ENCODE measurements at places on chromosomes 2 and 18.
A peak's percentile ranks its signal among the peaks of the same experiment; 100 is the strongest.

DNA sequence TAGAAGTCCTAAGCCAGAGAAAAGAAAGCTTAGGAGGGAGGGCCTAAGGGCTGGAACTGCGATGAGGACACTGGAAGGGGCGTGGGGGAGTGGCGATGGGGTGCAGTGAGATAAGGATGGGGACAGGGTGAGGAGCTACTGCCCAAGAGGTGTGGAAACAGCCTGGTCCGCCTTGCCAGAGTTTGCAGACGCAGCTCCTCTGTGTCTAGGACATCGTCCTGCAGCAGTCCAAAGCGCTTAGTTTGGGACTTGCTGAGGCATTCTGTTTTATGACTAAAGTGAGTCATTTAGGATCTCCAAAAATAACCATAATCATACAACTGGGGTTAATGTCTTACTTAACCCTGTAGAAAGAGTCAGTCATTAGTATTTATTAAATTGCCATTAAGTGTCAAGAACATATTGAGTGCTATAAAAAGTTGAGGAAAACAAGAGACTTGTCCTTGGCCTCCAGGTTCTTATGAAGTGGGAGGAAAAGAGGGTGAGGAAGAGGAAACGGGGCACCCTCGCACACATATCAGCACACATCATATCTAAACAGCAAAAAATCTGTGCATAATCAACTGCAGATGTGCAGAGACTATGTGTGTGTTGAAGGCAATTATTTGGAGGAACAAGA is 74.8 kb downstream of the CDK15 start:
- DNase-seq = peak; percentile 95

DNA sequence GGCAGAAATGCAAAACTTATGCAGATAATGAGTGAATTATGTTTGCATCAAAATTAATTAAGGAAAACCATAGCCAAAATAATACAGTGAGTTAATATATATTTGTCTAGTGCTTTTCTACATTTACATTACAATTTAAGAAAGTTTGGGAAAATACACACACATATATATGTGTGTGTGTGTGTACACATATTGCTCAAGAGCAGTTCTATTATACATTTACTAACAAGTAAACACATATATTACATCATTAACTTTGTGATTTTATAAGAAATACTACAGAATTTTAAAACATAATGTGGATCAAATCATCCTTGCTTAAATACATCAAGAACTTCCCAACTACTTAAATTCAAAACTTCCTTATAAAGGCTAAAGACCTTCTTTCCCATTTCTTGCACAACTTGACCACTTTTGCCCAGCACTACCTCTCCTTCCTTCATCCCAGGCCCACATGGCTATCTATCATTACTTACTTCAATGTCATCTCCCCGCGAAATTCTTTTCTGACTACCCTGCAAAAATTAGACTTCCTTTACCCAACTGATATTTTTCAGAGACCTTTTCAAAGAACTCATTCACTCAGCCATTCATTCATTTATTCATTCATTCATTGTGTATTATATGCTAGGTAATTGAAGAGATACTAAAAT is 68.4 kb downstream of the COL5A2 start:
- DNase-seq = no peak

GRCh38 chr2:41598161-41598894 is 449.5 kb upstream of the PKDCC start:
- peak; percentile 46 for DNase-seq

DNA sequence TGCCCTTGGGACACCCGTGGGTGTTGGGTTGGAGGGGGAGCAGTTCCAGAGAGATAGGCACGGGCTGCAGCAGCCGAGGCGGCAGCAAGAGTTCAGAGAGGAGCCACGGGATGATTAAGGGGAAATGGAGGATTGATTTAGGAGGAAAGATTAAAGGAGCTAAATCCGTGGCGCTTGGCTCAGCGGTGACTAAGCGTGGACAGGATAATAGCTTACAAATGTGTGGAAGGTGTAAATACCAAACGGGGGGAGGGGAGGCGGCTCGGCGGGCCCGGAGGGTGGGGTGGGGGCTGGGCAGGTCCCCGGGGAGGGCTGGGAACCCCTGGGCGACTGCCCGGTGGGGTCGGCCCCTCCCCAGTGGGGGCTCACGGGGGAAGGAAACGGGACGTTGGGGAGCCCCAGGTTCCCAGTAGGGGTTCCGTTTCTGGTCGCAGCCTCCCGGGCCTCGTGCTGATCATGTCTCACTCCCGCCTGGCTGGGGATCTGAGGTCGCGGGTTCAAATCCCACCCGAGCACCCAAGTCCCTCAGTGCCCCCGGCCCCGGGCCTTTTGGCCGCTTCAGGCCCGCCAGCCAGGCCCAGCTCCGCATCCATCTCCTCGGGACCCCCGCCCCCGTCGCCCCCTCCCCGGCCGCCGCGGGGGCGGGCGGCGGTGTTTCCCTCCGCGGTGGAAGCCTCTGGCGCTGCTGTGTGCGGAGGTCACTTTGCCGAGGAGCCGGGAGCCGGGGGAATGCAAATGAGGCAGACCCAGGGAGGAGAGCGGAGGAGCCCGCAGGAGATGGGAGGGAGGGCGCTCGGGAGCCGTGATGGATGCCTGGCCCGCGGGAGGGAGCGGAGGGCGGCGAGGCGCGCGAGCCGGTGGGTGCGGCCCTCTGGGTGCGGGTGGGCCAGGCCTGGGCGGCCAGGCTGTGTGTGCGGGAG is 8.1 kb downstream of the ASIC4 start:
- DNase-seq = peak; percentile 74

- no peak for DNase-seq
These were observed 6.3 kb upstream of the NRP2 start for GRCh38 chr2:205675861-205676516.

GRCh38 chr2:169965495-169965894 is 138.2 kb downstream of the UBR3 start:
- no peak for DNase-seq

- DNase-seq = no peak
These were observed 89.8 kb upstream of the ITGB6 start for GRCh38 chr2:160289831-160290230.

DNA sequence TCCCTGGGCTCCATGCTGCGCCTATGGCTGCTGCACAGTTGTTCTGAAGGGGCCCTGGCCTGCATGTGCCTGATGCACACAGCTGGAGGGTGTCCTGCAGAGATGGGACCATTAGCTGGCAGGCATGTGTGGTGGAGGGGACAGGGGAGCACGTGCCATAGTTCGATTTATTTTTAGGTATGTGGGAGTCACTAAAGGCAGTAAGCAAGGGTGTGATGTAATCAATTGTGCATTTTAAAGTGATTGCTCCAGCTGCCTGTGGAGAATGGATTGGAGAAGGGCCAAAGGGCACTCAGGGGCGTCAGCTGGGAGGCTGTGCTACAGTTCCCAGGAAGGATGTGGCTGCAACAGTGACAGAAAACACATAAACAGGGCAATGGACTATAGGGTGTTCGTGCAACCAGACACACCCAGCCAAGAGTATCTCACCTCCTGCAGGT is 205.1 kb downstream of the ARL4C start:
- DNase-seq = peak; percentile 56

GRCh38 chr2:39350658-39351057 is 86.4 kb downstream of the MAP4K3 start:
- no peak for DNase-seq

GRCh38 chr2:37501113-37501512 is 156.7 kb downstream of the QPCT start:
- no peak for DNase-seq

DNA sequence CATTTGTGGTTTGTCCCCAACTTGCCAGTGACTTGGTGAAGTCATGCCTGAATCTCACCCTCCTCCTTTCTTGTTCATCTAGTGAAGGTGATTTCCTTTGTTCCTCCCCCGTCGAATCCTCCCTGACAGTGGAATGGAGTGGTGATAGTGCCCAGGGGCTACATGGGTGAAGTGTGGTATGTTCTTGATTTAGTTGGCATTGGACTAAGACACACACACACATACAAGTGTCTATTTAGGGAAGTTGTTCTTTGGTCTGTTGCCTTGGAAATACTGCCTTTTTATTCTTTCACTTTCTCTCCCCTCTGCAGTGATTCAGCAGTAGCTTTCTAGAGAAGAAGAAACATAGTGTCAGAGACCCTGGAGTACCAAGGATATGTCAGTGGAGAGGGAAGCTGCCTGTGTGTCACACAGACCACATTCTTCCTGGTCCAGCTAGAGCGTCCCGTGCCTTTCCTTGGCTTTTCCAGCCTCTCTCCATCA is 10.9 kb downstream of the INPP4A start:
- DNase-seq = no peak

GRCh38 chr18:7000484-7001096 is 117.0 kb downstream of the LAMA1 start:
- no peak for DNase-seq

DNA sequence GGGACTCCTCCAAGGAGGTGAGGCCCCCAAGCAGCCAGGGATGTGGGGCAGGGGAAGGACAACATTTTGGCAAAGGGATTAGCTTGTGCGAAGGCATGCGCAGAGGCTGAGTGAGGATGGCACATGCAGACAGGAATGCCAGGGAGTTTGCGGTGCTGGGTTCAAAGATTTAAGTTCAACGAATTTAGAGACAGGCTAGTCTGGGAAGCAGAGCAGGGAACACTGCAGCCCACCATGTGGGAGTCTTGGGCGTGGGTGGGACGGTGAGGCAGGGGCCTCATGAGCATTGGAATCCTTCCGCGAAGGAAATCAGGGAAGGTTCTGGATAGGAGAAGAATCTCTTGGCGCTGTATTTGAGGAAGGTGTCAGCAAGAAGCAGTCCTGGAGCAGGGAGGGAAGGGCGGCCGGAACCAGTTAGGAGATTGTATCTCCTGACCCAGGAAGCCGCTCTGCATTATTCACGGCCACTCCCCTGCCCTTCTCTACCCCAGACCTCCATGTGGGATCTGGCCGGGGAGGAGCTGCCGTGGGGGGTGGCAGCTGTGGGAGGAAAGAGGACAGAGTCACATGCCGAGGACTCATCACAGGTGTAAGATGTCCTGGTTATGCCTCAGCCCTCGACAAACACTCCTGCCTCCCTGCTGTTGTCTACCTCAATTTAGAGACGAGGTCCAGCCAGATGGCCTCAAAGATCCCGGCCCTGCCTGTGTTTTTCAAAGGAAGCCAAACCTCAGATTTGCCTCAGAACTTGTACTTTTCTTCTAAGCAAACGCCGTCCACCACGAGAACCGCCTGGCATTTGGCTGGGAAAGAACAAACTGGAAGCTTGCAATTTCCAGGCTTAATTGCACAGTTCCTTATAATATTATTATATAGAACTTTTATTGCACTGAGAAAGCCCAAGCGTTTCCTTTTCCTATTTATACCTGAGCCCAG is 123.7 kb upstream of the SMAD2 start:
- DNase-seq = peak; percentile 46

- DNase-seq = no peak
These were observed 93.2 kb upstream of the FBXO11 start for GRCh38 chr2:47999512-47999911.
